ENCODE measurements at places on chromosomes 2 and 18. TPM values are rescaled to one million over a fixed set of nuclear protein-coding genes. Genes with fewer than 3 reads are reported as not detected.

The ATL2 gene
- total RNA-seq = 65.5 TPM

The ACMSD gene
- total RNA-seq = not detected

The PRR30 gene
- total RNA-seq = not detected

The FAM237A gene
- total RNA-seq = not detected

The UGT1A10 gene
- total RNA-seq = not detected

The CHST10 gene
- 16.3 TPM for total RNA-seq

The MFSD2B gene
- 0.68 TPM for total RNA-seq

The CYP27C1 gene
- total RNA-seq = 4.3 TPM

The MOCOS gene
- 2.7 TPM for total RNA-seq

The ATG16L1 gene
- total RNA-seq = 43.3 TPM

The IMPACT gene
- 11.6 TPM for total RNA-seq

The KLHL30 gene
- total RNA-seq = 0.27 TPM

The RNF25 gene
- 55.0 TPM for total RNA-seq

The PXDN gene
- 12.3 TPM for total RNA-seq

The CDK5R2 gene
- 8.8 TPM for total RNA-seq

The DSC3 gene
- 1.5 TPM for total RNA-seq

The ST6GAL2 gene
- total RNA-seq = 12.8 TPM

The CYP27A1 gene
- total RNA-seq = 0.18 TPM

The SERPINB12 gene
- not detected for total RNA-seq

The PLCL1 gene
- total RNA-seq = 0.02 TPM

The SERPINB8 gene
- 10.7 TPM for total RNA-seq

The FAP gene
- not detected for total RNA-seq

The LIMS2 gene
- 6.2 TPM for total RNA-seq

The UGT1A4 gene
- total RNA-seq = 0.07 TPM

The PLB1 gene
- total RNA-seq = 2.6 TPM

The SMYD1 gene
- total RNA-seq = not detected

The CDK15 gene
- total RNA-seq = not detected

The KCNF1 gene
- 30.5 TPM for total RNA-seq

The GCG gene
- not detected for total RNA-seq

The GAD1 gene
- 0.13 TPM for total RNA-seq

The FBXO36 gene
- 0.84 TPM for total RNA-seq

The CCDC102B gene
- 0.20 TPM for total RNA-seq

The ASIC4 gene
- total RNA-seq = 0.05 TPM

The ZNF804A gene
- total RNA-seq = not detected

The TUBB8B gene
- not detected for total RNA-seq

The ESPNL gene
- total RNA-seq = 0.18 TPM

The AFF3 gene
- 0.08 TPM for total RNA-seq

The EFEMP1 gene
- 48.1 TPM for total RNA-seq

The OSR1 gene
- total RNA-seq = 10.0 TPM

The CD8B2 gene
- not detected for total RNA-seq

The ATOH8 gene
- total RNA-seq = 16.6 TPM

Measured in A549 treated with dexamethasone at 1 μM for 4 hours (cell line).